NCI-H524 (cell line): ENCODE measurements at places on chromosomes 5 and 9.

- DNase-seq, result no peak
Observed at GRCh38 chr9:5870691-5871090, 20.0 kb upstream of the MLANA start.

- DNase-seq, result peak; percentile 14
Observed at GRCh38 chr5:89255845-89256463, 373.0 kb upstream of the MEF2C start.

DNA sequence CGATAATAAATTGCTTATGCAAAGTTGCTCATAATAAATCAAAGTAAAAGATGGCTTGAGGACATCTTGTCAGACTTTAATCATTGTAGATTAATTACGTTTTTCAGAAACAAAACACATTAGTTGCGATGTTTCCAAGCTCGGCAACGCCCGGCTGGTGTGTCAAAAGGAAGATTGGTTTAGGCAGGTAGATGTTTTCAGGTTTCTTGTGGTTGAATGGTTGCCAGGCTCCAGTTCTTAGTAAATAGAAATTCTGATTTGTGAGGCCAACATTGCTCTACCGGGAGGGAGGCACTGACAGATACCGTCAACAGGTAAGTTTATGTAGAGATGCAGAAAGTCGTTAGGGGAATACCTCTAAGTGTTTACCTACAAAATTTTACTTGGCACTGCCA is 280.3 kb downstream of the NPR3 start:
- DNase-seq, result no peak

- DNase-seq, result no peak
Observed at GRCh38 chr5:160353379-160353778, 17.0 kb downstream of the C1QTNF2 start.

GRCh38 chr5:59218424-59219045 is 635.7 kb downstream of the RAB3C start:
- no peak for DNase-seq

DNA sequence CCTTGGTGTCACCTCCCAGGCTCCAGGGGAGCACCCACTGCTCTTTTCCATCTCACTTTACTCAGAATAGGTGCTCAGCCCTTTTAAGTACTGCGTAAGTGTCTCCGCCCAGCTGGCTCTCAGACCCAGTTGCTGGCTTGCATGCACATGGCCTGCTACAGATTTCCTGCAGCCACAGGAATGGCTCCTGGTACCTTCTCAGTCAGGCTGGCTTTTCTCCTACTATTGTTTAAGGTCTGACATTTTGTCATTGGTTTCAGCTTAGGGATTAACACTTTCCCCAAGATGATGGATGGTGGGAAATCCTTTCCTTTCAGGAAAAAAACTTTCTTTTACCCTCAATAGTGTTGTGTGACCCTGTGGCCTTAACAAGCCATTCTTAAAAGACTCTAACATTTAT is 1652.3 kb upstream of the WWC1 start:
- peak; percentile 41 for DNase-seq

DNA sequence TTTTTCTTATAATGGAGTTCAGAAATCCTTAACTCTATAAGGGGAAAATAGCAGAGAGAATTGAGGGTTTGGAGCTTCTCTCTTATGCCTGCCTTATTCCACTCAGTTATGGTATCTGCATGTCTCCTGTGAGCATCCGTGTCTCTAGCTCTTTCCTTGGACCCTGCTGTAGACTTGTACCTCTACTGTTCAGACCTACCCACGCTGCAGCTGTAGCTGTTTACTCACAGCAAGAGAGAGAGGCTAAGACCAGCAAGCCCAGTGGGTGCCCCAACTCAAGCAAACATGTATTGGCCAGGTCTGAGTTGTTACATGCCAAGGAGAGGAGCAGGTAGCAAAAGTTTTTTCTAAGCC is 7.1 kb upstream of the PCSK1 start:
- DNase-seq, result no peak

GRCh38 chr5:134246771-134247427 is 21.0 kb upstream of the PPP2CA start:
- DNase-seq, result no peak

DNA sequence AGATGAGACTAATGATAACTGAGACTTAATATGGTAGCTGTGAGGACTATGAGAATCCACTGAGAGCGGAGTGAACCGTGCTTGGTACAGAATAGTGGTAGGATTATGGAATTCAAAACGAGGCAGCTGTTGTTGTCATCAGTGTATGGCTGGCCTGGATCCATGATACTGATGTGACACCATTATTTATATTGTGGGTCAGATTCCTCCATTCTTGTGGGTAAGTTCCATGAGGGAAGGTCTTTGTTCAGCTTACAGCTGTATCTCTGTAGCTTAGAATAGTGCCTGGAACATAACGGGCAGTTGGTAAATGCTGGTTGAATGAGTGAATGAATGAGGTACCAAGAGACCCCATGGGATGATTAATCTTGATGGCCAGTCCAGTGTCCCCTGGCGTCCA is 61.8 kb downstream of the ACER2 start:
- no peak for DNase-seq

GRCh38 chr5:176658817-176659511 is 11.7 kb downstream of the TSPAN17 start:
- DNase-seq, result no peak

- DNase-seq, result no peak
Observed at GRCh38 chr5:32130865-32131264, 43.3 kb downstream of the GOLPH3 start.
